Stomach (tissue), 19 donors: ENCODE measurements at places on chromosomes 3 and 15. TPM values are rescaled to one million over a fixed set of nuclear protein-coding genes. Genes with fewer than 3 reads are reported as not detected.

ENTPD3 gene
- not detected for total RNA-seq

C3orf80 gene
- total RNA-seq: 0.29 TPM

CIDEC gene
- 3.3 TPM for total RNA-seq

THBS1 gene
- 112 TPM for total RNA-seq

CELSR3 gene
- total RNA-seq: 1.5 TPM

ILDR1 gene
- not detected for total RNA-seq

CYP19A1 gene
- 0.18 TPM for total RNA-seq

A4GNT gene
- not detected for total RNA-seq

COL6A5 gene
- total RNA-seq: 0.45 TPM

LRRC31 gene
- total RNA-seq: 35.3 TPM

UQCC5 gene
- not detected for total RNA-seq

CPNE4 gene
- 3.5 TPM for total RNA-seq

VEPH1 gene
- total RNA-seq: not detected

HHATL gene
- not detected for total RNA-seq

TRH gene
- not detected for total RNA-seq

CLDN18 gene
- 1,096 TPM for total RNA-seq

ACP3 gene
- total RNA-seq: 10.3 TPM

LMAN1L gene
- total RNA-seq: 83.5 TPM
